ENCODE measurements at places on chromosomes 2 and 18.
A peak's percentile ranks its signal among the peaks of the same experiment; 100 is the strongest.

DNA sequence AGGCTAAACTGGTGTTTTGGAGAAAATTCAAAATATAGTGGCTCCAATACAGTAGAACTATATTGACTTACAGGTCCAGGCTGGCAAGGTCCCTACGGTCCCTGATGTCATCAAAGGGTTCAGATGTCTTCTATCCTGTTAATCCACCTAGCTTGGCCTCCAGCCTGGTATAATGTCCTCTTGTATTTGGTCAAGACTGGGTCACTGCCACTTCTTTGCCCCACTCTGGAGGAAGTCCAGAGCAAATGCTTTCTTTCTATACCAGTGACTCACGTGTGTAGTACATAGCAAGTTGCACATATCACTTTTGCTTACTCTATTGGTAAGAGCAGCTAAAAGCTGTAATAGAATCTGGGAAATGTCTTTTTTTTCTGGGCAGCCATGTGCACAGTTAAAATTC is 80.8 kb downstream of the LCLAT1 start:
- no peak for DNase-seq

GRCh38 chr18:49904871-49905555 is 91.7 kb upstream of the ACAA2 start:
- DNase-seq, result no peak

DNA sequence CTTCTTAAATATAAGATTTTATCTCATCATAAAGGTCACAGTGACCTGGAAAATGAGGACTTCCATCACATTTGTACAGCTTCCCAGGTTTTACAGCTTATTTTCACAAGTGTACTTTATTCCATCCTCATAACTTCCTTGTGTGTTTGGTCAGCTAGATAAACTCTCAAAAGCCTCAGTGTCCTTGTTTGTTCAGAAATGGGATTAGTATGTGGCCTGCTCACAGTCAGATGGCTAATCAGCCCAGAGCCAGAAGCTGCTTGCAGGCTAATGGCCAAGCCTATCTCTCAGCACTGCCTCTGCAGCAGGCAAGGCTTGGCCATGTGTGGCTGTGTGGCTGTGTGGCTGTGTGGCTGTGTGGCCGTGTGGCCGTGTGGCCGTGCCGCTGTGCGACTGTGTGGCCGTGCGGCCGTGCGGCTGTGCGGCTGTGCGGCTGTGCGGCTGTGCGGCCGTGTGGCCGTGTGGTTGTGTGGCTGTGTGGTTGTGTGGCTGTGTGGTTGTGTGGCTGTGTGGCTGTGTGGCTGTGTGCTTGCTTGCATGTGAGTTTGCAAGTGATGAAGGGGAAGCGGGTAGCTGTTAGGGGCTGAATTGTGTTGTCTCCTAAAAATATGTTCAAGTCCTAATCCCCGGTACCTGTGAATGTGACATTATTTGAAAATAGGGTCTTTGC is 233.0 kb upstream of the TNP1 start:
- no peak for DNase-seq

DNA sequence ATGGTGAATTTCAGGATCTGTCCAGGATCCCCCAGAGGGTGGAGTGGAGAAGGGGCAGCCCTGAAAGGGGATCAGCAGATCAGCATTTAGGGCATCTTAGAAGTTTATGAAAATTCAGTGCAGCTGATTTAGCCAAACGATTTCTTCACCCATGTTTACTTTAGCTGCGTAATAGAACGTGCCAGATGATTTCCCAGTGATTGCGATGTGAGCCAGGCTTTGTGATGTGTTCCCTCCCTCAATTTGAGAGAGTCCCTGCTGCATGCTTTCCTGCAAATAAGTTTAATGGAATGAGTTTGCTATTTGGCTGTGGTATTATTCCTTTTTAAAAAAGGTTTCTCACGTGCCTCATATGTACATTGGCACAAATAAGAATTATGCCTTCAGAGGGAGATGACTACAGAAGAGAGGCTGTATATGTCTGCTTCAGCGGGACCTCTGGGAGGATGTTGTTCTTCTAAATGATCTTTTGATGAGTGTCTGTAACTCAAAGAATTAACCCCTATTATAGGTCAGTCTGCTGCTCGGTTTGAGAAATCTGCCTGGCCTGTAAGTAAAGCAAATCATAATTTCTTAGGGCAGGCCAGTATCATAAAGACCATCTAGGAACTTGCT is 111.9 kb downstream of the MRO start:
- DNase-seq, result no peak

- DNase-seq, result peak; percentile 59
Measured at GRCh38 chr2:170073288-170073687, 104.7 kb upstream of the MYO3B start.

GRCh38 chr2:205660521-205661124 is 21.7 kb upstream of the NRP2 start:
- peak; percentile 25 for DNase-seq

- no peak for DNase-seq
Measured at GRCh38 chr18:42929181-42929580, 186.3 kb downstream of the RIT2 start.

GRCh38 chr2:214730800-214731407 is 78.6 kb downstream of the BARD1 start:
- no peak for DNase-seq

GRCh38 chr2:240788482-240788881 is 31.5 kb downstream of the KIF1A start:
- DNase-seq, result no peak

DNA sequence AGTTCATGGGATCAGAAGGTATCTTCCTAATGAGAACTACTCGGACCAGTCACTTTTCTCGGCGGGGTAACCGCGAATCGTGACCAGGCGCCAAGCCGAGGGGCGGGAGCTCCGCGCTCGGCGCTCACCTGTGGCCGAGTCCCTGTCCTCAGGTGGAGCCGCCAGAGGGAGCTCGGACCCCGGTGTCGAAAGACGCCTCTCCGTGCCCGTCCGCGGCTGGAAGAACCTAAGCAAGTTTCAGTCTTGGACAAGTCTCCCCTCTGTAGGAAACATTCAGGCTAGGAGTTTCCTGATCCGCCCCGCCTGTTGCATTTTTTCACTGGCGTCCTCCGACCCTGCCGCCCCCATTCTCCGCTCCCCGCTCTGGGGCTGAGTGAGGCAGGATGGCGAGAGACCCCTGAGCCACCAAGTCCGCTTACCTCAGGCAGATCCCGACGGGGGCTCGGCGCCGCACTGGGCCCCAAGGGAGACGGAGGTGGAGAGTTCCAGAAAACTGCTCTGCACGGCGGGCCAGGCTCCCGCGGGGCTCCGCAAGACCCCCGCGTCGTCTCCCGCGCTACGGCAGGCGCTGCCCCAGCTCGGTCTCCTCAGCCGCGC is 480 bp downstream of the DSEL start:
- DNase-seq, result peak; percentile 66

DNA sequence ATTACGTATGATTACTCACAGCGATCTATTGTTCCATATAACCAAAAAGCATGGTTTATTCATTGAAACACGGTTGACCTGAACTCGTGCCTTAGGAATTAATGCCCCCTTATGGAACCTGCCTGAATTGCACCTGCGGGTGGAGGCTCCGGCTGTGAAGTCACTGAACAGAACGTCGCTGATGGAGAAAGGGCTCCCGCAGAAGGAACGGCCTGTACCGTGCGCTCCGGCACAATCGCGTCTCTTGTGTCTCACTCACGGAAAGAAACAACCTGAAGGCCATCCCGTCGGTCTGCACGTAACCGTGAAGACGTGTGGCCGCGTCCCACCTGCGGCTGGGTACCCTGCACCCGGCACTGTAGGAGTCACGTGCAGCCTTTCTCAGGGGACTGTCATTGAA is 133.1 kb downstream of the NFATC1 start:
- DNase-seq, result peak; percentile 5

- DNase-seq, result no peak
Measured at GRCh38 chr2:172403402-172403801, 24.0 kb upstream of the ITGA6 start.

DNA sequence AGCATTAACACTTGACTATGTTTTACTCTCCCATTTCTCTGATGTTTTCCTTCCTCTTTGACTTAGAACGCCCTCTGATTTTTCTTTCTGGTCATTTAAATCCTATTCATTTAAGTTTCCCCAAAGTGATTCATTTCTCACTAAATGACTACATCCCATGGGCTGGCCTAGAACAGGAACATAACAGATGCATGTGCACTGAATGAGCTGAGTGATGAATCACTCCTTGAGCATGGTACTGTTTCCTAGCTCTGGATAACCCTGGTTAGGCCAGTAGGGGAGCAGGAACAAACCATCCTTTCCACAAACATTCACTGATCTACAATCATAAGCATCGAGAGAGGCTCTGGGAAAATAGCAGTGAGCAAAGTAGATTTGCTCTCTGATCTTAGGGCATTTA is 221.9 kb upstream of the SETBP1 start:
- DNase-seq, result no peak

- DNase-seq, result no peak
Measured at GRCh38 chr2:240750409-240750808, 58.7 kb downstream of the AQP12A start.

GRCh38 chr2:100964222-100964621 is 37.9 kb upstream of the RPL31 start:
- no peak for DNase-seq

DNA sequence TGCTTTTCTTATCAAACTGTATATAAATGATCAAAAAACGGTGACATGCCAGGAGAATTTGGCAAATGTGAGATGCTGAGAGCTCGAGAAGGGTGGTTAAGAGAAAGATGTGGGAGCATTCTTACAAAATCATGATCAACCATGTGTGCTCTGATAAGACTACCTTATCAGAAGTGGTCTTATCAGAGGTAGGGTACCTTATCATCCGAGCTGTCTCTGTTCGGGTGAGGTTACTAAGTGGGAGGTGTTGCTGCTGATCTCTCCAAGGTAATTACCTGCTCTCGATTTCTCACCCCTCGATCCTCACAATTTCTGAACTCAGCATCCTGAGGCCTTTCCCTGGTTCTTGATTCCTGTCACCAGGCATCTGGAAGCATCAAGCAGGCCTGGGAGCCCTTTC is 813.0 kb upstream of the ID2 start:
- DNase-seq, result no peak

DNA sequence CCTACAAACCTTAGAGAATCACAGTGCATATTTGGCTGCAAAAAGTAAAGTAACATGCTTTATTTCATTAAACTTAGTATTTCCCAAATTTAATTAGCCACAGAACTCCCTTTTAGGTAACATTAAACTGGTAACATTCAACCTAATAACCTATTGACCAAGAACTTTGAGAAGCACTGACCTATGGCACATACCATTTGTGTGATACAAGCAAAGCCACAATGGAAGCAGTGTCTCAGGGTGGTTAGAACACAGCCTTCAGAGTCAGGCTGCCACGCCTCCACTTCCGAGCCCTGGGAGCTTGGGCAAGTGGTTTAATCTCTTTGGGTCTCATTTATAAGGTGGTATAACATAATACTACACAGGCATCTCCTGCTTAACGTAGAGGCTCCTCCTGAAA is 301.4 kb downstream of the PDE11A start:
- DNase-seq, result no peak

DNA sequence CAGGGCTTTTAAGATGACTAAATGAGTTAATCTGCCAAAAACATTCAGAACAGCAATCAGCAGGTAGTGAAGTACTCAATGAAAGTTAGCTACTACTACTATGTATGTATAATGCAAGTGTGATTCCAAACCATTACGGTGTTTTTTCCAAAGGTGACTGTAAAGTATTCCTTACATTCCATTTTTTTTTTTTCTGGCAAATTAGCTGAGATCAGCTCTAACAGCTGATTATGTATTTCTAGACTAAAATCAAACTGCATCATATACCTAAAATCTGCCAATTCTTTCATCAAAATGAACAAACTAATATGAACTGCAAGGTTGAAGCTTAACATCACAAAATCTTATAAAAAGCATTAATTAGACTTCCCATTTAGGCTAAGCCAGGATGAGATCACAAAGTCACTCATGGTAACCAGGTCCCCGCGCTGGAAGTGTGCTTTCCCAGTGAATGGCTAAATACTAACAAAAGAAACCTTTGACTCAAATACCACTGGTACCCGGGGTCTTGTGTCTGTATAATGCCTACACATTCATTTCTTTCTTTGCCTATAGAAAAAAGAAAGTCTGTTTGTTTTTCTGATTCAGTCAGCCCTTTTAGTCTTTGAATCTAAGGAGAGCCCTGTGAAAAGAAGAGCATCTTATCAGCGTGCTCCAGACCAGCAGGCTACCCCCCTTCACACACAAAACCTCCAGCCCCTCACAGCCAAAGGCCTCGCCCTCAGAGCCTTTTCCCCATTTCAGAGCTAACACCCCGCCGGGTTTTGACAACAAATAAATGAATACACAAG is 88.3 kb downstream of the RBMS1 start:
- no peak for DNase-seq

- DNase-seq, result no peak
Measured at GRCh38 chr2:32166115-32166574, 481 bp downstream of the SLC30A6 start.

GRCh38 chr2:105866216-105867185 is 121.8 kb downstream of the NCK2 start:
- no peak for DNase-seq

GRCh38 chr18:25921677-25922421 is 168.6 kb downstream of the SS18 start:
- no peak for DNase-seq

DNA sequence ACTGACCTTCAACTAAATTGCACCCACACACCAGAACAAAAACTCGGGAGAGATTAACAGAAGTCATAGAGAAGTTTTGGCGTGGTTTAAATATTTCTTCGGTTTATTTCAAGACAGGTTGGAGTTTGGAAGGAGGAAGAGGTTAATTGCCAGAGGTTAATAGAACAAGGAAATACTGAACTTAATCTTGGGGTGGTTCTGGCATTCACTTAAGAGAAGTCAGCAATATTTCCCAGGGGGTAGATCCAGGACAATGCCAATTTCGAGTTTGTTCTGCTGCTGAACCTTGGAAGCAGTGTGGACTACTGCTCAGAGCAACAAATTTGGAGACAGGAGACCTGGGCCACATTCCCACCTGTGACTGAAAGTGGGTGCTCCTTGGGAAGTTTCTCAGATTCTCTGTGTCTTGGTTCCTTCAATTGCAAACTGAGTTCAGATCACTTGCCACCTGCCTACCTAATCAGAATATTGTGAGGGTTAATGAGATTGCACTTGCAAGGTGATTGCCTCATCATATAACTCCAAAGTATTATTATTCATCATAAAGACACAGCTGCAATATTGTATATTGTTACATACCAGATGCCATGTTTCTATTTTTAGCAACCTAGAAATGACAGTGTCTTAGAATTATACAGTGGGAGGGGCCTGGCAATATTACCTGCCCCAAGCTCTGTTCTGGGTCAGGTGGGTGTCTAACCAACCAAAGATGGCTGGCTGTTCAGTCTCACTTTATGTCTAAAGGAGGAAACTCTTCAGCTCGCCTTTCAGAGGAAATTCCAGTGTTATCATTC is 217.4 kb downstream of the CDCA7 start:
- DNase-seq, result no peak

GRCh38 chr2:106565599-106565998 is 78.4 kb downstream of the CD8B2 start:
- DNase-seq, result no peak

DNA sequence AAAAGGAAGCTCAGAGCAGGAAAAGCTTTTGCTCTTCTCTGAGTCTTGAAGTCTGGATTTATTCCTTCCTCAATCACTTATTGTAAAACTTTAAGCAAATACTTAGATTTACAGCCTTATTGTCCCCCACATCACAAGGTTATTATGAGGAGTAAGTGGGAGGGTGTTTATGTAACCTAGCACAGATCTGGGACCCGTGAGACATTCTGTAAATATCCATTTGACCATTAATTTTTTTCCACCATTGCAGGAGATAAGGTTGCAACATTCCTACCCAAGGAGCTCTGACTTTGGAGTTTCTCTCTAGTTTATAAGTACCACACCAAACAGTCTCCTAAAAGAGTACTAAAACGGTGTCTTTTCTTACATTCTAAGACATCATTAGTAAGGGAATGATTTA is 52.1 kb upstream of the CTIF start:
- DNase-seq, result no peak

GRCh38 chr2:234533626-234534025 is 36.7 kb upstream of the ARL4C start:
- DNase-seq, result no peak
